ENCODE measurements at places on chromosomes 16 and 17. TPM values are rescaled to one million over a fixed set of nuclear protein-coding genes. Genes with fewer than 3 reads are reported as not detected.

Gene CEP112
- 6.5 TPM for total RNA-seq

Gene ADGRG3
- total RNA-seq: not detected

Gene PKMYT1
- 51.9 TPM for total RNA-seq

Gene FOXN1
- total RNA-seq: not detected

Gene ELMO3
- total RNA-seq: 2.2 TPM

Gene RUNDC3A
- total RNA-seq: 1.4 TPM

Gene KRT32
- total RNA-seq: 1.5 TPM

Gene DPEP3
- not detected for total RNA-seq

Gene WFDC1
- total RNA-seq: 0.15 TPM

Gene TMEM98
- total RNA-seq: 59.0 TPM

DNA sequence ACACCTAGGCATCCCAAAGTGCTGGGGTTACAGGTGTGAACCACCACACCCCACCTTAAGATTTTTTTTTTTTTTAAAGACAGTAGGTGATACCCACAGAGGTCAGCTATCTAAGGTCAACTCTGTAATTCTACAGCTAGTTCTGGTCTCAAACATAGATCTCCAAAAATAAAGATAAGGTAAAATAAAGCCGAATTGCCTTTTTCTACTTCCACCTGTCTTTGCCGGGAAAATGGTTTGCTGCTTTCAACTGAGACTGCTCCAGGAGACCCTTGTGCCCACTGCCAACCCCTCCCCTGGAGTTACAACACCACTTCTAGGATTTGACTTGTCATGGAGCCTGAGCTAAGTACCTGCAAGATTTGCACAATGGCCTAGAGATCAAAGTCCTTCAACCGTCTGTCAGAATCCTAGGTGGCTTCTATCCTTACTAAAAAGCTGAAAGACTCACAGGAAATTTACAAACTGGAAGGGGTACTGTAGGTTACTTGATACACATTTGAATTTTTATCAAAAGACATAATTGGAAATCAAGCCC lies 4.7 kb upstream of the CNOT1 start:
- H3K4me1 ChIP-seq: peaks cover 4% of the 10 kb centered on the region
- no peak overlapping the region for H3K4me3 ChIP-seq
- no peaks in the 10 kb centered on the region for H3K36me3 ChIP-seq
- H3K27me3 ChIP-seq: no peaks in the 10 kb centered on the region
- no peak overlapping the region for H3K27ac ChIP-seq
- DNase-seq: no peak

GRCh38 chr17:6775871-6776405 lies at the start of gene FBXO39:
Gene FBXO39, plus strand, starts transcription at chr17:6776215. Its CDS starts 3,654 bp downstream, at chr17:6779869.
- 0 out of 2 replicates have a peak, but pooled peaks cover 2% of the 10 kb centered on the region for H3K27me3 ChIP-seq
- H3K36me3 ChIP-seq: no peaks in the 10 kb centered on the region
- no peaks in the 10 kb centered on the region for H3K4me1 ChIP-seq
- DNase-seq: no peak

- peak; percentile 64 for DNase-seq
- H3K4me3 ChIP-seq: no peak overlapping the region
These were observed 105.2 kb downstream of the RPTOR start for GRCh38 chr17:80649672-80650330.

- no peak overlapping the region for H3K27ac ChIP-seq
- H3K4me1 ChIP-seq: no peaks in the 10 kb centered on the region
- H3K27me3 ChIP-seq: no peaks in the 10 kb centered on the region
- DNase-seq: peak; percentile 67
- no peak overlapping the region for H3K4me3 ChIP-seq
These were observed 37.7 kb downstream of the DUSP14 start for GRCh38 chr17:37527249-37527851.

DNA sequence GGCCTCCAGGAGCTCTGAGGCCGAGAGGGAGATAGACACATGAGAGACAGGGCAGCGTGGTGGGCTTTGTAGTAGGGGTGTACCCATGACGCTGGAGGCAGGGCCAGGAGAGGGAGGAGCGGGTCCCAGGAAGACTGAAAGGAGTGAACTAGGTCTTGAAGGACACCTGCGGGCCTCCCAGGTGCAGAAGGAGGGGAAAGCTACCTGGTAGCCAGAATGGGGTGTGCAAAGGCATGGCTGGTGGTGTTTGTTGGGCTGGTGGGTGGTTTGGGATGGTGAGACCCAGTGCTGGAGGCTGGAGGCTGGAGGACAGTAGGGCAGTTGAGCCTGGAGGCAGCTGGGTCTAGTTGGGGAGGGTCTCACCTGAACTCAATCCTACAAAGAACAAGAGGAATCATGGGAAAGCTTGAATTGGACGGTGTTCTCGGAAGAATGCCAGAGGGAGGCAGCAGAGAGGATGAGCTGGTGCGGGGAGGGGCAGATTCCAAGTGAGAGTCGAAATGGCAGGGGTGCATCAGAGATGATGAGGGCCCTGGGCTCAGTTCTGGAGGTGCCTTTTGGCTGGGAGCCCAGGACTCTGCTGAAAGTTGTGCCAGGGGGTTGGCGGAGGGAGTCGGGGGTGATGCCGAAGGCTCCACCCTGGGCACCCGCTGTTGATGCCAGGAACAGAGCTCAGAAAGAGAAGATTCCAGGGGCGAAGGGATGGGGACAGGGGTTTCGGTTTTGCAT lies 21.2 kb downstream of the C1QTNF1 start:
- no peaks in the 10 kb centered on the region for H3K36me3 ChIP-seq
- H3K27me3 ChIP-seq: no peaks in the 10 kb centered on the region
- DNase-seq: no peak
- H3K4me1 ChIP-seq: peaks cover 8% of the 10 kb centered on the region
- no peak overlapping the region for H3K4me3 ChIP-seq
- no peak overlapping the region for H3K27ac ChIP-seq

DNA sequence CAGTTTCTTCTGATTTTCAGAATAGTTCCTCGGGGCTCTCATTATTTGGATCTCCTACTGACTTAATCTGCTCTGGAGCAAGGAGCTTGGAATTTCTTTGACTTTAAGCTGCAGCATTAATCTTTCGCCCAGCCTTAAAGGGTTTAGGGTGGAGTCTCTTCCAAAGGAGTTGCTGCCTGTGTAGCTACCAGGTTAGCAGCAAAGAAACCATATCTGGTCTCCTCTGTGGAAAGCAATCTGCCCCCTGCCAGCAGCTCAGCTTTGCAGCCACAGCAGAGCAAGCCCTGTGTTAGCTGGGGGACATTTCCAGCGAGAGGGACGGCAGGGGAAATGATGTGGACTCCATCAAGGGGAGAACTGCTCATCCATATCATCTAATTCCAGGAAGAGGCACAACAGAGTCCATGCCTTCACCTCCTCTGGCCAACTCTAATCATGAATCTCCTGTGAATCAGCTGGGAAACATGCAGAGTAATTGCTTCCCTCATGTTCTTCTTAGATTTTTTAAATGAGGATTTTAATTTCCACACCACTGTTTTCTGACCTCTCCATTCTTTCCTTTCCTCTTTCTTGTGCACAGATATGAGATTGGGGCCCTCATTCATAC lies 827.6 kb upstream of the CA10 start:
- H3K36me3 ChIP-seq: no peaks in the 10 kb centered on the region
- no peaks in the 10 kb centered on the region for H3K27me3 ChIP-seq
- no peak for DNase-seq
- no peak overlapping the region for H3K27ac ChIP-seq

GRCh38 chr17:74842146-74842598 lies 17.5 kb downstream of the GRIN2C start:
- no peaks in the 10 kb centered on the region for H3K36me3 ChIP-seq
- DNase-seq: peak; percentile 18
- H3K4me3 ChIP-seq: peak overlapping the region; percentile 71

GRCh38 chr17:66782851-66783250 lies 52.1 kb upstream of the CACNG5 start:
- H3K27ac ChIP-seq: no peak overlapping the region
- H3K36me3 ChIP-seq: peaks cover 3% of the 10 kb centered on the region
- H3K4me1 ChIP-seq: no peaks in the 10 kb centered on the region
- no peak for DNase-seq
- H3K4me3 ChIP-seq: no peak overlapping the region

GRCh38 chr17:57499648-57500049 lies 243.3 kb downstream of the MSI2 start:
- H3K4me1 ChIP-seq: no peaks in the 10 kb centered on the region
- no peak overlapping the region for H3K4me3 ChIP-seq
- DNase-seq: no peak
- no peaks in the 10 kb centered on the region for H3K27me3 ChIP-seq
- no peaks in the 10 kb centered on the region for H3K36me3 ChIP-seq

DNA sequence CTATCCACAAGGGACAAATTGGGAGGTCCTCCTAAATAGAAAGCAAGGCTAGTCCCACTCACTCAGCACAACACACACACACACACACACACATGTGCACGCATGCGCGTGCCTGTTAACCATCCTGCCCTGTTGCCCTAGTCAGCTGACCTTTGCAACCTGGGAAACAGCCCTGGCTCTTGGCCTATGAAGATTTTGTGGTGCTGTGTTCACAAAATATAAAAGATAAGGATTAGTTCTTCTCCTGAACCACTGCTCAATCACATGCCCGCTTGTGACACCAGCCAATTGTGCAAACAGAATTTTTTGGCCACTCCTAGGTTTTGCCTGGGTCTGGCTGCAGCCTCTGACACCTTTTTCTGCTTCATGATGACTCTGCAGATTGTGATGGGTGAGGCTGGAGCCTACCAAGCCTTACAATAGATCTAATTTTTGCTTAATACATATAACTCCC lies 3.3 kb upstream of the CES1 start:
- H3K27me3 ChIP-seq: no peaks in the 10 kb centered on the region
- DNase-seq: no peak
- H3K4me1 ChIP-seq: no peaks in the 10 kb centered on the region
- no peak overlapping the region for H3K4me3 ChIP-seq

DNA sequence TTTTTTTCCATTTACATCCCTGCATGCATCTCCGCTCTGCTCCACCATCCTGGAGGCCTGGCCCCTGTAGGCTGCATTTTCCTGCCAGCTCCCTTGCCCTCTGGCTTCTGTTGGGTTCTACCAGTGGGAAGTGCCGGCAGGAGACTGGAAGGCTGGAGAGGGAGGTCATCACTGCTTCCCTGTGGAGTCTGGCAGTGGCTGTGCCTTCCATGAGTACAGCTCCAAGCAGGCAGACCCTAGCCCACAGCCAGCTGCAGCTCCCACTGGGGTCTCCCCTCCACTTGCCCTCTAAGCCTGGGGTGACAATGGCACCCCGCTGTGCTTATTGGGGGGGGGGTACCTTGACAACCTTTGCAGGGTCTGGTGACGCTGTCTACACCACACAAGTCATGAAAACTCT lies 37.3 kb downstream of the MMP15 start:
- H3K27me3 ChIP-seq: no peaks in the 10 kb centered on the region
- H3K4me3 ChIP-seq: no peak overlapping the region
- DNase-seq: no peak
- H3K4me1 ChIP-seq: no peaks in the 10 kb centered on the region

DNA sequence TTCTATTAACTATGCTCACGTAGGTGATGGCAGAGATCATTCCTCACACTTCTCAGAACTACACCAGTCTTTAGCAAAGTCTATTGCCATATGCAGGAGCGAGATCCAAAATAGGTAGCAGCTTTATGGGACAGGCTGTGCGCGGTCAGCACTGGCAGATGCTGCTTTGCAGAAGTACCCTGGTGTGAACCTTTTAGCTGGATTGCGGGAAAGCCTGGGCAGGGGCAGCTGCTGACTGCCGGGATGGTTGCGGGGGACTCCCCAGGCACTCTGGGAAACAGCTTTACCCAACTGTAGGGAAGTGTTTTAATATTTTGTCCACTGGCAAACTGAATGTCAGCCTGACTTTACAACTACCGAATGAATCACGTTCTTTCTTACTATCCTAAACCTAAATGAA lies 251.3 kb downstream of the HS3ST3A1 start:
- no peak overlapping the region for H3K4me3 ChIP-seq
- H3K27ac ChIP-seq: no peak overlapping the region
- H3K36me3 ChIP-seq: no peaks in the 10 kb centered on the region
- no peak for DNase-seq
- peaks cover 7% of the 10 kb centered on the region for H3K27me3 ChIP-seq
- H3K4me1 ChIP-seq: peaks cover 17% of the 10 kb centered on the region

- H3K36me3 ChIP-seq: no peaks in the 10 kb centered on the region
- no peak overlapping the region for H3K27ac ChIP-seq
- no peak overlapping the region for H3K4me3 ChIP-seq
- no peaks in the 10 kb centered on the region for H3K4me1 ChIP-seq
- H3K27me3 ChIP-seq: no peaks in the 10 kb centered on the region
- DNase-seq: peak; percentile 43
These were observed 51.8 kb upstream of the KDM6B start for GRCh38 chr17:7782240-7782639.

GRCh38 chr16:72818236-72818845 lies 229.6 kb downstream of the ZFHX3 start:
- no peaks in the 10 kb centered on the region for H3K27me3 ChIP-seq
- no peaks in the 10 kb centered on the region for H3K36me3 ChIP-seq
- no peak overlapping the region for H3K4me3 ChIP-seq
- H3K27ac ChIP-seq: no peak overlapping the region

- peaks cover 17% of the 10 kb centered on the region for H3K36me3 ChIP-seq
- no peaks in the 10 kb centered on the region for H3K4me1 ChIP-seq
- H3K27me3 ChIP-seq: no peaks in the 10 kb centered on the region
- DNase-seq: no peak
These were observed 57.8 kb downstream of the FOXK2 start for GRCh38 chr17:82577300-82577699.

- H3K4me1 ChIP-seq: no peaks in the 10 kb centered on the region
- H3K27ac ChIP-seq: no peak overlapping the region
- no peak overlapping the region for H3K4me3 ChIP-seq
- peaks cover 56% of the 10 kb centered on the region for H3K27me3 ChIP-seq
- no peak for DNase-seq
- no peaks in the 10 kb centered on the region for H3K36me3 ChIP-seq
These were observed 411.7 kb downstream of the HS3ST3B1 start for GRCh38 chr17:14712611-14713021.

DNA sequence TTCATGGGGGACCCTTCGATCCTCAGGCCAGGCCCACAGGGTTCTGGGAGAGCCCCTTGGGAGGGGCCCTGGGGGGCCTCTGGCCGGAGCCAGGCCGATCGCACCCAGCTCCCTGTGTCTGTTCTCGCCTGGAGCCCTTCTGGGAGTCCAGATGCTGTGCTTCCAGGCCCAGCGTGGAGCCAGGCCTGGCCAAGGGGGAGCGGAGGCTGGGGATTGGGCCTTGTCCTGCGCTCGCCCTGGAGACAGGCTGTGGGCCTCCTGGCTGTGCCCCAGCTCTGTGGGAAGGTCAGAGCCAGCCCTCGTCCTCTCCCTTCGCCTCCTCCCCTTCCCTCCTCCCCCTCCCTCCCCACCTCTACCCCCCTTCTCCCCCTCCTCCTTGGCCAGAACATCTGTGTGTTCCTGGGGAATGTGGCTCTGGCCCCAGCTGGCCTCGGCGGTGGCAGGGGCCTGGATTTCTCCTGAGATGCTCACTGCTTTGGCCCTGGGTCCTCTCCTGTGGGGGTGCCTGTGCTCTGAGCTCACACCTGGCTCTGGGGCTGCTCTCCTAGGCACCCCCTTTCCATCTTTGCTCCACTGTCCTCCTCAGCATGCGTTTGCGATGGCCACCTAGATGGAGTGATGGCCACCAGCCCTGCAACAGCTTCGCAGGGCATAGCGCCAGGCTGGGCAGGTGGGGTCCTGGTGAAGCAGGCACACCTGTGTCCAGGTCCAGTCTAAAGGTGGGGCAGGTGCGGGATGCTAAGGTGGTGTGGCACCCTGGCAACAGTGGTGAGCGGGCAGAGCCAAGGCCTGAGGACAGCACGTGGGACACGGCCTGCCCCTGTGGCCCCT lies 90.6 kb upstream of the CIBAR2 start:
- peaks cover 8% of the 10 kb centered on the region for H3K4me1 ChIP-seq
- no peaks in the 10 kb centered on the region for H3K36me3 ChIP-seq
- no peak for DNase-seq
- no peak overlapping the region for H3K27ac ChIP-seq
- no peaks in the 10 kb centered on the region for H3K27me3 ChIP-seq

GRCh38 chr16:83826146-83826913 lies 18.6 kb downstream of the HSBP1 start:
- 0 out of 2 replicates have a peak, but pooled peaks cover 3% of the 10 kb centered on the region for H3K27me3 ChIP-seq
- H3K27ac ChIP-seq: no peak overlapping the region
- peak; percentile 84 for DNase-seq
- no peak overlapping the region for H3K4me3 ChIP-seq
- H3K4me1 ChIP-seq: 0 out of 2 replicates have a peak, but pooled peaks cover 4% of the 10 kb centered on the region

All from PC-3 (cell line).